ENCODE measurements at places on chromosomes 2 and 18.

DNA sequence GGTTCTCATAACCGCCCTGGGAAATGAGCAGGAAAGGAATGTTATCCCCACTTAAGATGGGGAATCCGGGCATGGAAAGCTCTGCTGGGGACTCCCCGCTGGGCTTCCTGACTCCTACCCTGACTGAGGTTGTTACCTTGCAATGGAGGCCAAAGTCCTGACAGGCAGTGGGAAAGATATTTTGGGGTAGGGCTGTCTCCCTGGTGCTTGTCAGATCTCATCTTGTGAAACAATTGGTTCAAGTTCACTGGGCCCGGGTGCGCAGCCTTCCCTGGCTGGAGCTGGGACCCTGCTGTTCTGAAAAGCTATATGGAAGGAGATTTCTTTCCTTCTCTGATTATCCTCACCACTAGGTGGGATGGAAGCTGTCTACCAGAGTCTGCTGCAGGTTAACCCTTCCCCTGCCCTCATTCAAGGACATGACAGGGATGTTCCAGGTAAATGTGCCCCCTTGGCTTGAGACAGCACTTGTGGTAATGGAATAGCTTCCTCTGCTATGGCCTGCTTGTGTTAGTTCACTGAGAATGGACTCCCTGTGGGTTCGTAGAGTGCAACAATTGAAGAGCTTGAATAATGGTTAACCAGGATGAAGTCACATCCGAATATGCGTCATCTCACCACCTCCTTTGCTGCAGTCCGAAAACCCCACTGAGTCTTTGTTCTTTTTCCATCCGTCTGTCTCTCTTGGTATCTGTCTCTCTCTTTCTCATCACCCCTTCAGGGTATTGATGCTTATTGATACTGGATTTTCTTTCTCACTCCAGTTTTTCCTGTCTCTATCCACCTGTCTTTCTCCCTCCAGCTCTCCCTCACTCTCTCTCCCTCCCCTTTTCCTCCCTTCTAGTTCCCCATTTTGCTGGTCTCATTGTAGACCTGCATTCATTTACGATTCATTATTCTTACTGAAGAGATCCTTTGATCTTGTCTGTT lies 67.8 kb upstream of the EPAS1 start:
- peak; percentile 30 for DNase-seq

DNA sequence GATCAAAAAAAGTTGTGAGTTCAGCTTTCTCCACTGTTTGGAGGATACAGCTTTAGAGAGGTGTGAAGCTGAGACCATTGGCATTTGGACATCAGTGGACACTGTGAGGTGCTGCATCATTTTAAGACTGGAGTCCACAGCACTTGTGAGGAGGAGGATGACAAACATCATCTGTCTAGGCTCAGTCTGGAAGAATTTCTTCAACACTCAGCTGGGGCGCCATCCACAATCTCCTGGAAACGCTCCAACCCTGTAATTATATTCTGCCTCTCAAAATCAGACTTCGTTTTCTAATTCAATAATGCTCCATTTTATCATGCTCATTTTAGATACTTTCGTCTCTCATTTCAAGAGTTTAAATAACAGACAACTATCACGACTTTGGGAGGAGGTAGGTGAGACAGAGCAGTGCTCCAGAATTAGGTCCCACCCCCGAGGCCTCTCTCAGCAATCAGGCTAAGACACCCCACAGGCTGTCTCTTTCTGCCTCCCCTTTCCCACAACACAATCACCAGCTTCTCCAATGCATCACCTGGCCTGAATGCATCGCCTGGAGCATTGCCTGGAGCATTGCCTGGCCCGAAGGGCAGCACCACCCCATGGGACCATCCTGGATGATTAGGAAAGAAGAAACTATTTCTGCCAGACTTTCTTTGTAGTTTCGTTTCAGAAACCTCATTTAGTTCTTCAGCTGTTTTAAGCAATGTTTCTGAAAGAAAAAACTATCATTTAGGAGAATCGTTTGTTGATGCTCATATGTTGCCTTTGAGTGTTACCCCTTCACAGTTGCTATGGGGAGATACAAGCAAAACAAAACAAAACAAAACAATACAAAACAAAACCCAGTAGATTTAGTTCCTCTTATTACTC lies 37.0 kb upstream of the DPP10 start:
- no peak for DNase-seq

- no peak for DNase-seq
Observed at GRCh38 chr2:233519787-233520611, 46.6 kb downstream of the USP40 start.

DNA sequence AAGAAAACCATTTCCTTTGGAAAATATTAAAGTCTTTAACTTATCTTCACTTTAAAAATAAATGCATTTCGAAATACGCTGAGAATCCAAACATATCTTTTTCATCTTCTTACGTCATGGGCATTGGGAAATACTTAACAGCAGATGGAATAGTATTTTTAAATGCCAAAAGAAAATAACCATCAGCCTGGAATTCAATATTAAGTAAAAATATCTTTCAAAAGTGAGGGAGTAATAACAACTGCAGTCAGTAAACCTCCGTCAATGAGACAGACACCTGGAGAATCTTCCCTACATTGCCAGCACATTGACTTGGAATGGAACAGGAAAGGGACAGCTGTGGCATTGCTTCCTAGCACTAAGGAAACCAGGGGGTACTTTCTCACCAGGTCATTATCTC lies 290.4 kb upstream of the TNP1 start:
- DNase-seq: no peak

DNA sequence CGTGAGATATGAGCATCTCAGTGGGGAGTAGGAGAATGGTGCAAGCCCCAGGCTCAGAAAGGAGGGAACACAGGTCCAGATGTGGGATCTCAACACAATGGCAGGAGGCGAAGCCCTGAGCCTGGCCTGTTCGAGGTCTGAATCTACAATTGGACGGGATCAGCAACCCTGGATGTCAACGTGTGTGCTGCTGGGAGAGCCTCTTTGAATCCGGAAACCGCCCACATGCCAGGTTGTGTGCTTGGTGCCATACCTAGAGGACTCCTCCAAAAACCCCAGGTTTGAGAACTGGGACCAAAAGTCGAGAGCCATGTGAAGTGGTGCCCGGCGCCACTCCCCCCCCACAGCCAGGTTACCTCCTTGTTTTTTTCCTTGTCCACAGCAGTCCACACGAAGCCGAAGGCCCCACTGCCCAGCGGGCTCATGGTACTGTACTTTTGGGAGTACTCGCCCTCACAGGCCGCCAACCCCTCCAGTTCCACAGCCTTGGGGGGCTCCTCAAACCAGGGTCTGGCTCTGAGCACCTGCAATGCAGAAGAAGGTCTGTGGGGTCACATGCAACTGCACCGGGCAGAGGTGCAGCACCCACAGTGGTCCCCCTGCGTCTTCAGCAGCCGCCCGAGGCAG lies 20.4 kb upstream of the MTERF4 start:
- no peak for DNase-seq

DNA sequence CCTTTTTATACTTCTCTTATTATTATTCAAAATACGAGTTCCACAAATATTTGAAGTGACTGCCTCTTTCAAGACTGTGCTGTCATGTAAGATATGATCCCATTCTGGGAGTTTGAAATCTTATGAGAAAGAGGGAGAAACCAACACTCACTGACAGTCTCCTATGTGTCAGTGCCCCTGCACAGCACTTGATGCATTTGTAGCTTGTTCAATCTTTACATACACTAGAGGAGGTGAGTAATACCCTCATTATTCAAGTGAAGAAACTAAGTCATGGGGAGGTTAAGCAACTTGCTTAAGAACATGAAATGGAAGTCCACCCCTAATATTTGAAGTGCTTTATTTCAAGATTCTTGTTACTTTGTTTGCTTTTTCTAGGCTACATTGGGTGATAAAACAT lies 459.5 kb upstream of the FANCL start:
- DNase-seq: no peak

DNA sequence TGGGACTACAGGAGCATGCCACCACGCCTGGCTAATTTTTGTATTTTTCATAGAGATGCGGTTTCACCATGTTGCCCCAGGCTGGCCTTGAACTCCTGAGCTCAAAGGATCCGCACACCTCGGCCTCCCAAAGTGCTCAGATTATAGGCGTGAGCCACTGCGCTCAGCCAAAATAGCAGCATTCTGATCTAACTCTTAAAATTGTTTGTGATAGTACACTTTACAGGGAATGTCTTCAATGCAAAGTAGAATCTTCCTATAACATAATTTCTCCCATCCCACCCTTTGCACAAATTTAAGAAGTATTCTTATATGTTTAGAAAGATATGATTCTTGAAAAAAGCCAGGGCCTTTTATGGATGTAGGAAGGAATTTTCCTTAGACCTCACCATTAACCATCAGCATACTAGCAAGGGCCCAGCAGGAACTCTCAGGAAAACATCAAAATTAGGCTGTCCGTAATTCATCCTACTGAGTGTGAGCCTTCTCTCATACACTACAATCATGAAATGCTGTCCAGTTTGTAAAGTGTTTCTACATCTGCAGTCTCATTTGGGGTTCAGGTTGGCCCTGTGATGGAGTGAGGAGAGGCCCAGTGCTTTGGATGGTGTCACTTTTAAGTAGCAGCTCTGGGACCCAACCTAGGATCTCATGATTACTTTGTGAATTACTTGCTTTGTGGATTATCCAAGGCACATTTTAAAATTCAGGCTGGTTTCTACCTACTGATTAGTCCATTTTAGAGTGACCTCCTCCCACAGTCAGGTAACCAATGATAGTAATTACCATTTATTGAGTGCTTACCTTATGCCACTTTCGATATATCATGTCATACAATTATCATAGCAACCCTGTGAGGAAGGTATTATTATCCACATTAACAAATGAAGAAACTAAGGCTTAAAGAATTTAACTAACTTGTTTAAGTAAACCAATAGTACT lies 37.5 kb upstream of the DLX1 start:
- no peak for DNase-seq

DNA sequence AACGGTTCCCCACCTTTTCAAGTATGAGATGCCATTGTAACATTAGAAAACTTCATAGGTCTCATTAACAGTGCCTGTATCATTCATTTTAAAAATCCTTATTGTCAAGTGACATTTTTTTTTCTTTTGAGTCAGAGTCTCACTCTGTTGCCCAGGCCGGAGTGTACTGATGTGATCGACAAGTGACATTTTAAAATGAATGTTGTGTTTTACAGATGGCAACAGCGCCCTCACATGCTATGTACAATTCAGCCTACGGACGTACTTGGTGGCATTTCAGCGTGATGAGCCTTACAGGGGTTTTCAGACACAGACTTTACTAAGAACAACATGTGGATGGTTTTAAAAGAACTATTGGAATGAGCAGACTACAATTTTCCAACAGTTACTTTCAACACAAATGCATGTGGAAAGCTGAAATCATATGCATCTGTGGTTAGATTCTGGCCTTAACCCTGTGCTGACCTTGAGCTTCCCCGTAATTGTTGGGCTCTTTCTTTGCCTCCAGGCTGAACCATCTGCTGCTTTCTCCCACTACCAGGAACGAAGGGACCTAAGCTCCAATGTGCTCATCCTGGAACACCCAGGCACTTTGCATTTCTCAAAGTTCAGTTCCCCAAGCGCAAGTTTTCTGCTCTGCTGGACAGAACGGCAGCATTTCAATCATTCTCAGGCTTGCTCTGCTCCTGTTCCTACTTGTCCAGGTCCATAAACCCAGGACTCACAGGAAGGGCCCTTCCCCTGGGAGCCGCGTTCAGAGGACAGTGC lies 119.9 kb upstream of the NDUFV2 start:
- DNase-seq: peak; percentile 22

- DNase-seq: peak; percentile 28
Observed at GRCh38 chr2:219560037-219560892, 11.1 kb downstream of the OBSL1 start.

- DNase-seq: no peak
Observed at GRCh38 chr18:840023-840408, 28.0 kb upstream of the YES1 start.

DNA sequence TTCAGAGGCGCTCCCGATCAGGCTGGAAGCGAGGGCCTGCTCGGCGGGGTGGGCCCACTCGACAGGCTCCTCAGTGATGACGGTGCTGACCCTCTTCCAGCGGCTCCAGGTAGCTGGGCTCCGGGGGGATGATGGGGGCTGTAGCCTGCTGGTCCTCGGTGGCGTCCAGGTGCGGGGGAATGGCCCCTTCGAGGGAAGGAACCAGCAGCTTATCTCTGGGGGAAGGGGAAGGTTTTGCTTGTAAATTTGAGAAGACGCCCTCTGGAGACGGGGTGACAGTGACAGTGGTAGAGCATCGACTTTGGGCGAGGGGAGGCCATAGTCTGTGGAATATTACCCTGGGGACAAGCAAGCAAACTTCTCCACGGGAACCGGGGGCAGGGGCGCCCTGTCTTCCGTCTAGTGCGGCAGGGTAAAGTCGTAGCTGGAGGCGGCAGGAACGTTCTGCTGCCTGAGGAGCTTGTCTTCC lies 891.9 kb upstream of the LRRTM1 start:
- DNase-seq: no peak

DNA sequence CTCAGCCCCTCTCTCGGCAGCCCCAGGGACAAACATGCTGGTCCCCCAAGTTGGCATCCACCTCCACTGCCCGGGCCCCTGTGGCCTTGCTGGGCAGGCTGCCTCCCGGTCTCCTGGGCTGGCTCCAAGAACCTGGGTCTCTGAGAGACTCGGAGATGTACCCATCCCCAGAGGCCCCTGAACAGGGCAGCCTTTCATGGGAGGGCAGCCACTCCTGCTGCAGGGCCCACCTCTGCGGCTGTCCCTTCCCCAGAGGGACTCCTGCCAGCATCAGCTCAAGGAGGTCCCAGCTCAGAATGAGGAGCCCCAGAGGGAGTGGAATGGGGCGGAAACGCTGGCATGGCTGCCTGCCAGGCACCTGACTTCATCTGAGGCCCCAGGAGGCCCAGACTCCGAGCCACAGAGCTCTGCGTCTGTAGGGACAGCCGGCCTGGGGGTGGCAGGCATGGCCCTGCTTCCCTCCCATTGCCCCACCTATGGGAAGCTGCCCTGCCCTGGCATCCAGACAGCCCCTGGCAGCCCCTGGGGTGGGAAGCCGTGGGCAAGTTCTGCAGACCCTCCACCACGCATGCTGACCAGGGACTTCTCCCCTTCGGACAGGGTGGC lies 857 bp upstream of the CROCC2 start:
- no peak for DNase-seq

- DNase-seq: no peak
Observed at GRCh38 chr2:156517419-156517818, 81.2 kb downstream of the GPD2 start.

DNA sequence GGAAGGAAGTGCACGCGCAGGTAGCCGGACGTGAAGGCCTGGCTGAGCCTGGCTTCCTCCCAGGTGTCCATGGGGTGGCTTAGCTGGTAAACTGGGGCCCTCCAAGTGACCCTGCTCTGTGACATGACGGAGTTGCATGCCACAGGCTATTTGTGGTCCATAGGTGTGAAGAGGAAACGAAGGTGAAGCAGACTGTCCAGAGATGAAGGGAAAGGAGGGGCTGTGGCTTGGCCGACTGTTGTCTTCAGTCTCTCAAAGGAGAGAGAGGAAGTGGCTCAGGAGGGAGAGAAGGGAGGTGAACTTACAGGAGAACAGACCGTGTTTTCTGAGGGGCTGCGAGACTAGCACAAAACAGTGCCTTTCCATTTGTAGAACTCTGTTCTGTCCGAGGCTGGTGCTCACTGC lies 19.3 kb downstream of the INPP5D start:
- peak; percentile 21 for DNase-seq

DNA sequence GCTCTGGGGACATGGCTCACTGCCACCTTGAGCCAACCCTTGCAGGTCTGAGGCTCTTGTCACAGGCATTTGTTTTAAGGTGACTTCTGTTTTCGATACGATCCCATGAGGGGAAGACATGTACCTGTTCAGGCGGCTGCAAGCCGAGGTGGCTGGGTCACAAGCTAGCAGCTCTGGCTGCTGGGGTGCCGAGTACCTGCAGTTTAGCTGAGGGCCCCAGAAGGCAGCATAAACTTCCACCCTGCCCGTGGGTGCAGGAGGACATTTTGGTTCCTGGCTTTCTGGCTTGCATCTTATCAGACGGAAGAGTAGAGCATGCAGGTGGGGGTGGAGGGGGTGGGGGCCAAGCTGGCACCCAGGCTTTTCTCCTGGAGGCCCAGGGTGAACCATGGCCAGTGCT lies 28.4 kb downstream of the COA5 start:
- no peak for DNase-seq
